Stimulated activated CD4-positive, alpha-beta T cell treated with anti-CD3 and anti-CD28 coated beads, Interleukin-1b, Interleukin-23, amount 100 ng/mL, for 24 hours (primary cell): ENCODE measurements at places on chromosomes 12 and 14.

GRCh38 chr14:29993143-29993542, 65.5 kb upstream of the PRKD1 start:
- no peak for DNase-seq

DNA sequence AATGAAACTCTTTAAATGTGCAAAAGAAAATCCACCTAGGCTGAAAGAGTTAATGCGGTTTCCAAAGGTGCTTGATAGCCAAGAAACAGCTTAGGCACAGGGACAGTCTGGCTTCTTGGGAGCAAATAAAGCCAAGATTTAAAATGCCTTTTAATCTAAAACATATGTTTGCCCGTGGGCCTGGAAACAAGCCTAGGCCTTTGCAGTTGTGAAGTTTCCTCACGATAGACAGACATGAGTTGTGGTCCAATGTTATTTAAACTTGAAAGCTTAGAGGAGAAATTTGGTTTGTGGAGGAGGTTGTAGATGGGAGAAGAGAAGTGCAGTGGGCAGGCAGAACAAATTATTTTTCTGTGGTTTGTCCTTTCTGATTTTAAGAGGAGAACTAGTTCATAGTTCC, 29.8 kb downstream of the PROX2 start:
- no peak for DNase-seq

GRCh38 chr14:102408724-102409123, 46.0 kb downstream of the TECPR2 start:
- no peak for DNase-seq

DNA sequence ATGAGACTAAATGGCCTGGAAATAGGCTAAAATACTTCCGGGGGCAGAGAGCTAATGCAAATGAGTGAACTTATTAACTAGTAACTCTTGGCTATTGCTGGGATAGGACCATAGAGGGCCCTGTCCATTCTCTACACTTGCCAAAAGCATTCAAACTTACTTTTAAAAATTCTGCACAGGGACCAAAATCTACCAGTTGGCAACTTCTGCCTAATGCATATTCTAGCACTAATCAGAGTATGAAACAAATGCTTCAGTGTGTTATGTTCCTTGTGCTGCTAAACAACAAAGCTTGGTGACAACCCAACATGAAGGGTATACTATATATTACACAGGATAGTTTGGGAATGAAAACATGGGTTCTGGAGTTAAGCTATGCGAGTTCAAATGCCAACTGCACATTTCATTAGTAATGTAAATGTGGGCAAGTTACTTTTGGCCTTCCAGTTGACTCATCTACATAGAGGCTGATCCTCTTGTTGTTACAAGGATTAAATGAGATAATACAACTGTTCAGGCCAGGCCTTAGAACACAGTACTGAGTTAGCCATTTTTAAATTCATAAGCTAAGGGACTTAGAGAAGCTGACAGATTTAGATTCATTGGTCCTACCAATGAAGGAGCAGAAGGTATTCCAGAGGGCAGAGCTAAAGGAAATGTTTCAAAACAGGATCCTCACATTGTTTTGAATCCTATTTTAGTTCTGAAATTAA, 32.4 kb downstream of the HIGD1C start:
- no peak for DNase-seq

DNA sequence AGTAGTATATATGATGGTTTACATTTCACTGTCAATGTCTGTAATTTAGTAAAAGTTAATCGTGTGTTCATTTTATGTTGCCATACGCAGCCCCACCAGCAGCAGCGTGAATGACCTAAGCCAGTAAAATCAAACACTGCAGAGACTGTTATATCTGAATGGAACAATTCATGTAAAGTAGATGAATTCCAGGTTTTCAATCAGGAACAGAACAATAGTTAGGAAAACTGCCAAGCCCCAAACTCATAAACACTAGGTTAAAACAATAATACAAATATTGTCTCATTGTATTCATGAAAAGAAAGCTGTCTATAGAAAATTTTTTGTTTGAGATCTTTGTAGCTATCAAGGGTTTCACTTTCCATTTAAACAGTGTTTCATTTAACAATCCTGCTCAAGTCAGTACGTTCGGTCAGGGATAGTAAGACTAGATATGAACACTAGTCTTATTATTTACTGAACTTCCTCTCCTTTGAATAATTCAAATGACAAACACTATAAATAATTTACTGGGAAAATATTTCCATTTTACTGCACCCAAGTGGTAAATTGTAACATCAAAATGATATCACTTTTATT, 256.8 kb upstream of the FLRT2 start:
- DNase-seq = no peak

GRCh38 chr14:23183158-23183470, 346 bp downstream of the SLC7A8 start:
- DNase-seq = no peak

DNA sequence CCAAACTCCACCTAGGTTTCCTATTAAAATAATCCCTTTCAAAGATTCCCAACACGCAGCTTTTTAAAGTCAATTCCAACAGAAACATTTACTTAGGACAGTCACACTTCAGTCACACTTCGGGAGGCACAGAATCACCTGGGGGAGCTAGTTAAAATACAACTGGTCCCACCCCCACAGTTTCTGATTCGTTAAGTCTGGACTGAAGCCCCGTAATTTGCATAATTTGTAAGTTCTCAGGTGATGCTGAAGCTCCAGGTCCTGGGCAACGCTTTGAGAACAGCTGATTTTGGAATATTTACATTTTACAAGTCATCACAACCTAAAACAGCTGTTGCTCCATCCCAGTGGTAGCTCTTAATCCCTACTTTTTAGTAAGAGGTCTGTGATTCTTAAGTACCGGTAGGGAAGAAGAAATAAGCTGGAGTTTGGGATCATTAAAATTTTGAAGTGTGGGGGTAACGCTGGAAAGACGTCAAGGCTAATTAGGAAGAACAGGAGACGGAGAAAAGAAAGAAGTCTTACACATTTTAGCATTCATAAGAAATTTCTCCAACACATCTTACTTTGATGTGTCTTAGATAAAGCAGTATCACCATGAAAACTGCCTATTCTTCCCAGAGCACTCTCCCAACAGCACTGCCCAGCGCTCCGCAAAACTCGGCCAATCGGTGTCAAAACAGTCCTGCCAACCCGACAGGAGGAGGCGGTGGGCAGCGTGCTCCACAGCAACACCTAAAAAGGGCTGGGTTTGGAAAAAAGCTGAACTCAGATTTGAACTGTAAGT, 1.1 kb downstream of the IPO8 start:
- DNase-seq = no peak

GRCh38 chr14:35826952-35827416, 846 bp downstream of the BRMS1L start:
- no peak for DNase-seq

GRCh38 chr14:44339231-44339630, 167.9 kb downstream of the FSCB start:
- no peak for DNase-seq

DNA sequence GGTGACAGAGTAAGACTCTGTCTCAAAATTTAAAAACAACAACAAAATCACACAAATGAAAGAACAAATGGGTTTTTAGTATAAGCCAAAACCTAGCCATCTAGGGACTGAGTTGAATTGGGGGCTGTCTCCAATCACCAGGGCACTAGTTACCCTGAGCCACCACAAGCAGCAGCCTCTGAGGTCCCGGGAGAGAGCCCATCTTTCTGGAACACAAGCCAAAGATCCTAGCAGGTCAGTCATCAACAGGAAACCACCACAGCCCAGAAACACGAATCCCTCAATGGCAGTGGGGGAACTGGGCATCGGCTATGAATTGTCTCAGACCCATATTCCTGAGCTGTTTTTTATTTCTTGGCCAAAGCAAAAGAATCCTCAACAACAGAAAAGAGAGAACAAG, 75.3 kb downstream of the KDM2B start:
- DNase-seq = no peak

DNA sequence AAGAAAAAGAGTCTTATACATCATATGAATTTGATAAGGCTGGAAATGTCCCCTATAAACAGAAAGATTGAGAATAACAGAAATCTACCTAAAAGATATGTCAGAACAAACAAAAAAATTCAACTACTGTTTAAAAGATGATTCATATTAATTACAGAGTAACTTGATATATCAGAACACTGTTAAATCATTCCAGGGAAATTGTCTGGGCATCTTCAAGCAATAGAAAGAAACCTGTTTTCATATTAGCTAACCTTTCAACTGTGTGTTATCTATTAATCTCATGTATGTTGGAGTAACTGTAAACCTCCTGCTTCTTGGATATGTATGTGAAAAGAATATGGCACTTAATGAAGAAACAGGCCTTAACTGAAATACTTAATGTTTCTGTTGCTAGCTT, 96.7 kb downstream of the NUBPL start:
- no peak for DNase-seq

DNA sequence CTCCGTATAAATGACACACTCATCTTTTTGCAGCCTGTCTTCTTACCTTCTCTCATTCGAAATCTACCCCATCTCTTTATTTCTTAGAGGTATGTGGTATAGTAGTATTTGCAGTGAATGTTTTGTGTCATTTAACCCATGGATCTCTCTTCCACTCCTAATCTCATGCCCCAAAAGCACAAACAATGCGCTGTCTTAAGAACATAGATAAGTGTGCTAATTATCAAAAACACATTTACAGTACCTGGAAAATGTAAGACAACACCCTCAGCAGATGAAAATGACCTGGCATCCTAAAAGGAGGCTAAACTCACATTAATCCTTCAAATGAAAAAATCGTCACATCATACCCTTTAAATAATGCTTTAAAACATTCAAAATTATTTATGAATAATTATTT, 10.7 kb downstream of the USP15 start:
- no peak for DNase-seq

- no peak for DNase-seq
Observed at GRCh38 chr12:127126260-127126628, 1140.7 kb upstream of the TMEM132C start.

DNA sequence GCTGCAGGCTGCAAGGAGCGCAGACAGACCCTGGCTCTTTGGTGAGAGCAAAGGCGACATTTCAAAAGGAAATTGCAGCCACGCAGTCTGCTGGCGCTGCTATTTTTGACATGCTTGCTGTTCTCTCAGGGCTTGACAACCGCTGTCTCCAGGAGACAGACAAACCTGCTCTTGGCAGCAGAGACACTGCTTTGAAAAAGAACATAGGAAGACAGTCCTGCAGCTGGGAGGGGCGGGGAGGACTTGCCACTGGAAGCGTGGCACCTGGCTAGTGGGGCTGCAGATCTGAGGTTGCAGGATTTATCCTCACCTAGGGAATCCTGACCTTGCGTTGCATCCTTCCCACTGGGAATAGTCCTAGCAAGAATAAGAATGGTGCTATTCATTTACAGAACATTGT, 91.8 kb upstream of the KCNA1 start:
- DNase-seq = no peak

- no peak for DNase-seq
Observed at GRCh38 chr12:88308825-88309224, 166.7 kb downstream of the TMTC3 start.

GRCh38 chr14:64260418-64260817, 33.8 kb downstream of the ESR2 start:
- no peak for DNase-seq

DNA sequence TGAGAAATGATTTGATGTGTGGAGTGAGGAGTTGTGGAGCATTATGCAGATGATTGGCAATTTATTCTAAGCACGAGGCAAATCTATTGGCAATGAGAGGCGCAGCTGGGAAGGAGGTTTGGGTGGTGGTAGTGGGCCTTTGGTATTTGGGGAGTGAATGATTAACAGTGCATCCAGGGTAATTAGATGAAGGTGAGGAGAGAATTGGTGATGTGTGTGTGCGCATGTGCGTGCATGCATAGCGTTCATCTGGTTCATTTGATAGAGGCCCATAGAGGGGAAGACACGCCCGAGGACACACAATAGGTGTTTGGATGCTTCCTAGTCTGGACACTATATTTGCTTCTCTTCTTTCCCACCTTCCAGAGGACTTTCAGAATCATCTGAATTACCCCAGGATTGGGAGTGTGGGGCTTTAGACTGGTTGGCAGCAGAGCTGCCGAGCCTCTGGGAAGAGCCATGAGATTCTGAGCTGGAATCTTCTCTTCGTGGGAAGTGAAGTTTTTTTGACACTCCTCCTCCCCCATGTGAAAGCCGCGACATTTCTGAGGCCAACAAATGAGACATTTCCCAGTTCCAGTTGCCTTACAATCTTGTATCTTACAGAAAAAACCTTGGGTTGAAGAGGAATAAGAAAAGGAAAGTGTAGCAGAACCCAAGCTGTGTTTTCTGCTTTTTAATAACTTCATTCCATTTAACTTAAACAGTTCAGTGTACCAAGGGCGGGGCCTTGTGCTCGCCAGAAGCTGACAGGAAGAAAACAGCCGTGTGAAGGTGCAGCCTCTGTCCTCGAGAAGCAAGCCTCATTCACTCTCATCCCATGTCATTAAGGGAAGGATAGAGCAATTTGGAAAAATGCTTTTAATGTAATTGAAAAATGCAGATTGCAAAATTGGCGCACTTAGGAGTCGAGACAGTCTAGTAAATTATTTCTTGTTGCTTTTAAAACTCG, 65.2 kb downstream of the SLC25A47 start:
- DNase-seq = no peak

GRCh38 chr14:95346266-95346665, 26.6 kb upstream of the CLMN start:
- no peak for DNase-seq

- peak; percentile 21 for DNase-seq
Observed at GRCh38 chr12:121668750-121669520, 519 bp downstream of the MORN3 start.

GRCh38 chr12:119463211-119463926, 128.8 kb downstream of the CCDC60 start:
- DNase-seq = no peak

- DNase-seq = no peak
Observed at GRCh38 chr14:51446771-51447170, 204.9 kb upstream of the FRMD6 start.

GRCh38 chr12:72011374-72011773, 72.7 kb downstream of the TPH2 start:
- DNase-seq = no peak

DNA sequence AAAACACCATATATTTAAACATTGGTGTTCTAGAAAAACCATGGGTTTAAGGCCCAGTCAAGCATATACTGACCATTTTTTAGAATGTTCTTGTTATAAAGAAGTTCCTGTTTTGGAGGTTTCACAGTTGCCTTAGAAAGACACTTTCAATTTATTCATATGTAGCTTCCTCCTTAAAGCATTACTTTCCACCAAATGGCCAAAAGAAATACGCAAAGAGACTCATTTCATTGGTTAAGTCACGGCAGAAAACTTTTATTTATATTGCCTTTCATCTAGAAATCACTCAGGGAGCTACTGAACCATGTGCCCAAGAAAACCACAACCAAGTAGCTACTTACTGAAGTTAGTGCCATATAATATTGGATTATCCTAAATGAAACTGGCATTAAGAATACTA, 40.0 kb downstream of the MYBPC1 start:
- no peak for DNase-seq

GRCh38 chr14:100730581-100730980, 3.9 kb downstream of the DLK1 start:
- no peak for DNase-seq

DNA sequence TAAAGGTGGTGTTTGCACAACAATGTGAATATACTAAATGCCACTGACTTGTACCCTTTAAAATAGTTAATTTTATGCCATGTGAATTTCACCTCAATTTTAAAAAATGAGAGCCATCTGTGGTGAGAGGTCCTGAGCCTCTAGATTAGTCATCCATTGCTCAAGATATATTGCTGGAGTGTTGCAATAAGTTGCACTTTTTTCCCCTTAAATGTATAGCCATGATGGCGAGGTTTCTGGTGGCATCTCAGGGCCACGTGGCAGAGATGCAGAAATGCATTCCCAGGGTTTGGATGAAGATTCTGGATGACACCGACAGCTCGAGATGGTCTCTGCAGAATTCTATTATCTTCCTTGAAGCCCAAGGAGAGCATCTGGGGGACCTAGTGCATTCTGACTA, 153.7 kb downstream of the AACS start:
- DNase-seq = no peak
